ENCODE measurements at places on chromosomes 3 and 15.

DNA sequence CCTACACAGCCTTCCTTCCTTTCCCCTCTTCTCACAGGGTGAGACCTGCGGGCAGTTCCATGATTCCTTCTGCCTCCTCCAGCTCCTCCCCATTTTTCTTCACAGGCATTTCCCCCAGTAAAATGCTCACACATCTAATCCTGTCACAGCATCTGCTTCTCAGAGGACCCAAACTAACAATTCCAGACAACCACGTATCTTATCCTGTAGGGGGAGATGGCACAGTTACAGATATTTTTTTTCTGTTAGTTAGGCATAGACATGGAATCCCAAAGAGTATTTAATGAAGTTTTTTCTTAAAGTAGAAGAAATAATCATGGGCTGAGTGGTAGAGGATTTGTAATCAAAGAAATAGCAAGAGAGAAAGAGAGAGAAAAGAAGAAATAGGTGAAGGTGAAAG, 373.1 kb upstream of the ADAMTS9 start:
- no peak for DNase-seq

DNA sequence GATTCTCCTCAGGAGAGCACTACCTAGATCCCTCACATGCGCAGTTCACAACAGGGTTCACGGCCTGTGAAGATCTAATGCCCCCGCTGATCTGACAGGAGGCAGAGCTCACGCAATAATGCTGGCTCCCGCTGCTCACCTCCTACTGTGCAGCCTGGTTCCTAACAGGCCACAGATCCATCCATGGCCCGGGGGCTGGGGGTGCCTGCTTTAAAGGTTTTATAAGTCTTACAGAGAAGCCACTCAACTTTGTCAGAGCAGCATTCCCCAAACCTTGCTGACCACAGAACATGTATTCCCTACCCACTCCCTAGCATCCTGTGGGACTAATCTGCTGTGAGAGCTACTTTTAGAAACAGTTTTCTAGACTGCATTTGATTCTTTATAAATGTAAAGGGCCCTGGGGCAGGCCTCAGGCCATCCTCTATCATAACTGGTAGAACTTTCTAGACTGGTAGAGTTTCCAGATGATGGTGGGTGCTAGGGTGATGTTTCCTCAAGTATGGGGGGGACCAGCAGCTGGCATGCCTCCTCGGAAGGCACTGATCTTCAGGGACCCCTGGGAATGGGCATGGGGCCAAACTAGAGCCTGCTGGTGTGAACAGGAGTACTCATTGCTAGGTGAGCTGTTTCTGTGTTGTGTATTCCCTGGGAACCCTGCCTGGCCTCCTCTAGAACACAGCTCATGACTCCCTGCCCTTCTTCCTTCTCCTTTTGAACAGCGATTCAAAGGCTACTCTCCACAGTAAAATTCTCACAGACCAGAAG, 25.7 kb upstream of the RAD18 start:
- no peak for DNase-seq

DNA sequence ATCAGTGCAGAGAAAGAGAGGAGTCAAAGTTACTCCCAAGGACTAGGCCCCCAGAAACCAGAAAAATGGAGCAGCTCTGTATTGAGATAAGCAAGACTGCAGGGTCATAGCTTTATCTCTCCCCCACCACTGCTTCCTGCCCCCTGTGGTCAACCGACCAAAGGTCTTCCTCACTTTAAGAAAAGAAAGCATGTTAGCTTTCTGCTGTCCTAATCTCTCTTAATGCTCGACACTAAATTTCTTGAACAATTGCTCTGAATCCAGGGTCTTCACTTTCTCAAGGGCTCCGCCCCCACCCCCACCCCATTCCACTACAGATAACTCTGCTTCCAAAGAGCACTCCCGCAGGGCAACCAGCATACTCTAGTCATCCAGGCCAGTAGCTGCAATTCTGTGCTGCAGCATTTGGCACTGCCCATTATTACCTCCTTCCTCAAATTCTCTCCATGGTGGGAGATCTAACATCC, 31.9 kb downstream of the TNIK start:
- no peak for DNase-seq

DNA sequence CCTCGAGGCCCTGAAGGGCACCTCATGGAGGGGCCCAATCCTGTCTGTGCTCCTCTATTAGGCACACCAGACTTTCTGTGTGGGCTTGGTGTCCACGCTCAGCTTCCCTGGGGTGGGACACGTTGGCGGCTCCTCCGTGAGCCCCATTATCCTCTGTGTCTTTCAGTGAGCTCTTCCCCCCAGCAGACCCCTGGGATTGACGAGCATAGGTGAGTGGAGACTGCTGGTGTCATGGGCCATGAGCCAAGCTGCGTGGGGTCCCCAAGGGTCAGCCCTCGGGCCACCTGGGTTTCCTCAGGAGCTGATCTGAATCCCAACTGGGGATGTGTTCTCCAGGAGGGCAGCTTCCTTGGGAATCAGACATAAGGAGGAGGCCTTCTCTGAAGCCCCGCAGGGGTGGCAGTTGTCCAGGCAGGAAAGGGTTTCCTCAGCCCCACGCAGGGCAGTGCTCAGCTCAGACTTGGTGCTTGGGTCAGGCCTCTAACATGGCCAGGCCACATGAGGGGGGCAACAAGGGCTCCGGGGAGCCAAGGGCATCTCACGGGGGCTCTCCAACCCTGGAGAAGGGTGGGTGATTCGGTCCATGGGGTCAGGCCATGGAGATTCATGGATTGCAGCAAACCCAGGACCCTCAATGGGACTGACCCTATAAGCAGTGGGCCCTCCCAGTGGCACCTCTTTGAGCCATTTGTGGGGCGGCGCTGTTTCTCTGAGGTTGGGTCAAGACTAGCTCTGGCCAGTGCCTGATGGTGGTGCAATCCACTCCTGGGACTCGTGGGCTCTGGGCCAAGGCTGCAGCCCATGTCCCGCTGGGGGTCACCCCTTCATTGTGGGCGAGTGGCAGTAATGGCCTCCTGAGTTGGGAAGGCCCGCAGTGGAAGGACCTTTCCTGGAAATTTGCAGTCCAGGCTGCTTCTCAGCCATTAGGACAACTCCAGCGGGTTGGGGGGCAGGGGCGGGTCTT, 222.5 kb downstream of the SNRPN start:
- DNase-seq = no peak

DNA sequence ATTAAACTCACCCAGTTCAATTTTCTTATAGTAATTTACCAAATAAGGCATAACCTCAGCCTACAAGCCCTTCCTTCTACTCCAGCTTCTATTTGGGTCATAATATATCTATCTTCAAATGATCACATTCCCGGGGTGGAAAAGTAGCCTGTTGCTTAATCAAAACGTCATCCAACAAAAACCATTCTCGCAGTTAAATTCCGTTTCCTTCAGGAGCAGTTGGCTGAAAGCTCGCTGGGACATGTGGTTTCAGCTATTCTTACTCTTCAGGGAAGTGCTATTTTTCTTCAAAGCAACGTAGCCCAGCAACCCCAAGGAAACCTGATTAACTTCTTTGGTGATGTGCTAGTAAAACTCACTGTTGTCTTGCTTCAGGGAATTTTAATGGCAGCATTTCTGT, 59.6 kb downstream of the MAGI1 start:
- DNase-seq = no peak

GRCh38 chr3:12224181-12225147, 64.4 kb upstream of the PPARG start:
- no peak for DNase-seq

- no peak for DNase-seq
Observed at GRCh38 chr15:69422336-69422895, 8.3 kb downstream of the KIF23 start.

GRCh38 chr15:66847565-66847991, 145.5 kb downstream of the SMAD6 start:
- DNase-seq = no peak

- DNase-seq = no peak
Observed at GRCh38 chr15:101043011-101043410, 123.9 kb downstream of the LRRK1 start.

GRCh38 chr3:61347981-61348380, 96.7 kb upstream of the FHIT start:
- no peak for DNase-seq

- DNase-seq = no peak
Observed at GRCh38 chr3:7100136-7100535, 239.2 kb downstream of the GRM7 start.

GRCh38 chr3:168100777-168101492, 5.2 kb upstream of the GOLIM4 start:
- DNase-seq = no peak

- DNase-seq = no peak
Observed at GRCh38 chr15:87618203-87618725, 638.3 kb downstream of the NTRK3 start.

DNA sequence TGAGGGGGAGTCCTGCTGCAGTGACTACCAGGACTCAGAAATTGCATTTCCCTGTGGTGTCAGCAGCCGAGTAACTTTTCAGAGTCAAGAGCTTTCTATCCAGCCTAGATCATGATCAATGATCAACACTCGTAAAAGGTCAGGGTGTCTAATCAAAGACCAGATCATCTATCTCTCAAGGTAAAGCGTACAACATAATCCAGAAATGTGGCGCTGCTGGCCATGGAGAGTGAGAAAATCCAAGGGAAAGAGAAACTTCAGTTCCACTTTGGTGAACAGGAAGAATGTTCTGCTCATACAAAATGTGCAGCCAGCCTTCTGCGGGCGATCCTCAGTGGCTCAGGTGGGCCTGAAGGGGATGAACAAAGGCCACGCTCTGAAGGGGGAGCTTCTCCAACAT, 1005.8 kb upstream of the NR2F2 start:
- no peak for DNase-seq

DNA sequence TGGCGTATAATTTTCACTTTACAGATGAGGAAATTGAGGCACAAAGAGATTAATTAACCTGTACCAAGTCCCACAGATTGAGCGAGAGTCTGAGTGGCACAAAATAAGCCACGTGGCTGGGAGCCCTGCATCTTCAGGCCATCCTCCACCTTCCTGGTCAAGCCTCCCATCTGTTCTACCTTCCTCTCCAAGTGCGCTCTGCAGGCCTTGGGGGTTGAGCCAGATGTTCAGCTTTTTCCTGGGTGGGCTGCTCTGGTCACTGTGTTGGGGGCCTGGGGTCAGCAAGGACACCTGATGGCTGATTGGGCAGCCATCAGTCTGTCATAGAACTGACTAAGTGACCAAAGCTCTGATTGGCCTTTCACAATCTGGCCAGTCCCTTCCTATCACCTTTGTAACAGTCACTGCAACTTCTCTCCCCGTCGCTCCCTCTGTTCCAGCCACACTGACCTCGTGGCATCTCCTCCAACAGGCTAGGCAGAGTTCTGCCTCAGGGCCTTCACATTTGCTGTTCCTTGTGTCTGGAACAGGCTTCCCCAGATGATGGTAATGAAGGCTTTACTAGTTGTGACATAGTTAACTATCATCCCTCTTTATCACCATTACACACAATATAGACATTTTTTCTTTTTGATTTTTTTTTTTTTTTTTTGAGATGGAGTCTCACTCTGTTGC, 46.8 kb downstream of the SCN5A start:
- no peak for DNase-seq
